ENCODE measurements at places on chromosomes 13 and 19. TPM values are rescaled to one million over a fixed set of nuclear protein-coding genes. Genes with fewer than 3 reads are reported as not detected.
A peak's percentile ranks its signal among the peaks of the same experiment; 100 is the strongest.

GRCh38 chr13:80677227-80677626 lies 336.3 kb upstream of the SPRY2 start:
- no peak overlapping the region for H3K27ac ChIP-seq
- H3K4me3 ChIP-seq: no peak overlapping the region
- H3K4me1 ChIP-seq: no peaks in the 10 kb centered on the region
- no peaks in the 10 kb centered on the region for H3K27me3 ChIP-seq
- no peaks in the 10 kb centered on the region for H3K36me3 ChIP-seq
- no peak for DNase-seq

- H3K36me3 ChIP-seq: no peaks in the 10 kb centered on the region
- H3K4me3 ChIP-seq: no peak overlapping the region
- no peaks in the 10 kb centered on the region for H3K27me3 ChIP-seq
Observed at GRCh38 chr19:16175954-16176353, 2.6 kb upstream of the CIB3 start.

- DNase-seq: peak; percentile 52
- no peaks in the 10 kb centered on the region for H3K4me1 ChIP-seq
- H3K27me3 ChIP-seq: no peaks in the 10 kb centered on the region
Observed at GRCh38 chr19:53432088-53432661, 391 bp downstream of the ZNF761 start.

- no peaks in the 10 kb centered on the region for H3K27me3 ChIP-seq
- H3K4me1 ChIP-seq: no peaks in the 10 kb centered on the region
- H3K36me3 ChIP-seq: peaks cover 11% of the 10 kb centered on the region
- no peak overlapping the region for H3K4me3 ChIP-seq
- no peak overlapping the region for H3K27ac ChIP-seq
- DNase-seq: no peak
Observed at GRCh38 chr19:45515081-45515624, 7.9 kb downstream of the VASP start.

- H3K27me3 ChIP-seq: no peaks in the 10 kb centered on the region
- DNase-seq: no peak
- no peak overlapping the region for H3K27ac ChIP-seq
- H3K36me3 ChIP-seq: no peaks in the 10 kb centered on the region
Observed at GRCh38 chr13:104289400-104289799, 1223.2 kb upstream of the SLC10A2 start.

DNA sequence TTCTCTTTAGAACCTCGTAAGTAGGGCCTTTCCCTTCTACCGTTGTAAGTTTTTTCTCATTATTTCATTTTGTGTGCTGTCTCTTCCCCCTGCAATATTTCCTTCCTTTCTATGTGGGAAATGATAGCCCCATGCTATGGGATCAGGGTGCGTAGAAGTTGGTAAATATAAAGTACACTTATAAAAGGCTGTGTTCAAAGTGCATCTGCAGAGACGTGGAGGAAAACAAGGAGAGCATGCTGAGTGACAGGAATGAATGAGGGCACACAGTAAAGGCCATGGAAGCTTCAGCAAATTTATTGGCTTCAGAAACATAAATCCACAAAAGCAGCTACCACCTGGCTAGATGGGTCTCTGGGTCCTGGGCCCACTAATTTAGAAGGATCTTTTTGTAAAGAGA lies 21.6 kb upstream of the SPRY2 start:
- no peaks in the 10 kb centered on the region for H3K27me3 ChIP-seq
- H3K36me3 ChIP-seq: no peaks in the 10 kb centered on the region
- H3K27ac ChIP-seq: no peak overlapping the region
- no peak for DNase-seq
- H3K4me1 ChIP-seq: peaks cover 5% of the 10 kb centered on the region
- no peak overlapping the region for H3K4me3 ChIP-seq

- no peak overlapping the region for H3K27ac ChIP-seq
- H3K4me1 ChIP-seq: peaks cover 16% of the 10 kb centered on the region
- no peaks in the 10 kb centered on the region for H3K27me3 ChIP-seq
- peak; percentile 63 for DNase-seq
- no peak overlapping the region for H3K4me3 ChIP-seq
Observed at GRCh38 chr13:93620181-93620765, 393.7 kb downstream of the GPC6 start.

- no peak overlapping the region for H3K4me3 ChIP-seq
- H3K36me3 ChIP-seq: no peaks in the 10 kb centered on the region
- H3K27ac ChIP-seq: no peak overlapping the region
Observed at GRCh38 chr13:64278493-64278892, 2862.8 kb upstream of the PCDH20 start.

- no peak overlapping the region for H3K27ac ChIP-seq
- H3K4me1 ChIP-seq: peaks cover 2% of the 10 kb centered on the region
- no peaks in the 10 kb centered on the region for H3K27me3 ChIP-seq
- no peaks in the 10 kb centered on the region for H3K36me3 ChIP-seq
Observed at GRCh38 chr19:18269070-18269723, 5.1 kb downstream of the IQCN start.

- no peak for DNase-seq
- H3K27me3 ChIP-seq: no peaks in the 10 kb centered on the region
- H3K27ac ChIP-seq: no peak overlapping the region
- H3K36me3 ChIP-seq: no peaks in the 10 kb centered on the region
- H3K4me3 ChIP-seq: no peak overlapping the region
- H3K4me1 ChIP-seq: no peaks in the 10 kb centered on the region
Observed at GRCh38 chr13:108407495-108407894, 138.0 kb downstream of the TNFSF13B start.

GRCh38 chr13:21328201-21328600 lies 130.9 kb downstream of the ZDHHC20 start:
- peaks cover 10% of the 10 kb centered on the region for H3K4me1 ChIP-seq
- no peak overlapping the region for H3K4me3 ChIP-seq
- no peak for DNase-seq
- H3K36me3 ChIP-seq: no peaks in the 10 kb centered on the region
- H3K27me3 ChIP-seq: no peaks in the 10 kb centered on the region

DNA sequence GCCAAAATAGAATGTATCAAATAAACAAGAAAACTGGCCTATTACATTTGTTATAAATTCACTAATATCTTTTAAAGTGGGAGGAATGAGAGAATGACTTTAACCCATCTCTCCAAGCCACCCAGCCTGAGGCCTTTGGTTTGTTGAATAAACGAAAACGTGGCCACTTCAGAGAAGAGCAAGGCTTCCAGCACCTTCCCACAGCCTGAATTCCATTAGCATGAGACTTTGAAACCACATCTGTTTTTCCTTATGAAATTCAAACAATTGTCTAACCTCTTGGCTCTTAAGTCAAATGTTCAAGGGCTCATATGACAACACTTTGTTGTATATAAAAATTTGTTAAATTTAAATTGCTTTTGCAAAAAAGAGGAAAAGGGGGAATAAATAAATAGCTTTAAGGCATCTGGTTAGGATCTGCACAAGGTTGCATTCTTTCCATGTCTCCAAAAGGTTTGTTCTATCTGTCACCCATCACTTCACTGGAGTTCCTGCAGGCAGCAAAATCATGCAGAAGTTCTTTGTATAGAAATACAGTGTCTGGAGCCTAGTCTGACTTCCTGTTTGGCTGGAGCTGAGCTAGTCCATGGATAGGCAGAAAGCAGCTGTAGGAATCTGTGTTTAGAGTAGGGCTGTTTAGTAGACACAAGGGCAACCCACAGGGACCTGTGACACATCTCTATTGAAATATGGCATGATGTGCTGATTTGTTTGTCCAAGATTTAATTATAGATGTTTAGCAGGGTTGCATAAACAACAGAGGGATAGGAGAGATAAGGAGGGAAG lies 502.3 kb downstream of the KCTD12 start:
- H3K27ac ChIP-seq: peak overlapping the region; percentile 50
- H3K4me3 ChIP-seq: no peak overlapping the region
- H3K27me3 ChIP-seq: peaks cover 56% of the 10 kb centered on the region
- DNase-seq: peak; percentile 87
- peaks cover 16% of the 10 kb centered on the region for H3K4me1 ChIP-seq
- H3K36me3 ChIP-seq: no peaks in the 10 kb centered on the region

DNA sequence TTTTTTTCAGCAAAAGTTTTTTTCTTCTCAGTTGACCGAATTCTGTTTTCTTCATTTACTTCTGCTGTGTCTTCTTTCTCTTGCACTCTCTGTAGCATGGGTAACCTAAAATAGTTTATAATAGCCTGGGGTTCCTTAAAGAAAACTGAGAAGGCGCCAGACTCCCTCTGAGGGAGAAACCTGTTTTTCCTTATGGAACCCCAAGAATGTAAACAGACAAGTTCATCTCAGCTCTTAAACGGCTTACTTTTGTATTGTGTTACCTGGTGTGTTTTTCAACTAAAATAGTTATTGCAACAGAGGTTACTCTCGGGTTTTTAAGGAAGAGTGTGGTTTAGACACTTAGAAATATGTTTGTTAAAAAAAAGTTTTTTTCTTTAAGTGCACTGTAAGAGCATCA lies 23.8 kb upstream of the TM9SF2 start:
- no peaks in the 10 kb centered on the region for H3K27me3 ChIP-seq
- H3K27ac ChIP-seq: no peak overlapping the region
- no peak overlapping the region for H3K4me3 ChIP-seq
- no peaks in the 10 kb centered on the region for H3K36me3 ChIP-seq

GRCh38 chr19:6381030-6381750 lies 5.5 kb upstream of the PSPN start:
- no peaks in the 10 kb centered on the region for H3K27me3 ChIP-seq
- DNase-seq: no peak
- no peak overlapping the region for H3K27ac ChIP-seq
- peaks cover 5% of the 10 kb centered on the region for H3K4me1 ChIP-seq
- no peak overlapping the region for H3K4me3 ChIP-seq

DNA sequence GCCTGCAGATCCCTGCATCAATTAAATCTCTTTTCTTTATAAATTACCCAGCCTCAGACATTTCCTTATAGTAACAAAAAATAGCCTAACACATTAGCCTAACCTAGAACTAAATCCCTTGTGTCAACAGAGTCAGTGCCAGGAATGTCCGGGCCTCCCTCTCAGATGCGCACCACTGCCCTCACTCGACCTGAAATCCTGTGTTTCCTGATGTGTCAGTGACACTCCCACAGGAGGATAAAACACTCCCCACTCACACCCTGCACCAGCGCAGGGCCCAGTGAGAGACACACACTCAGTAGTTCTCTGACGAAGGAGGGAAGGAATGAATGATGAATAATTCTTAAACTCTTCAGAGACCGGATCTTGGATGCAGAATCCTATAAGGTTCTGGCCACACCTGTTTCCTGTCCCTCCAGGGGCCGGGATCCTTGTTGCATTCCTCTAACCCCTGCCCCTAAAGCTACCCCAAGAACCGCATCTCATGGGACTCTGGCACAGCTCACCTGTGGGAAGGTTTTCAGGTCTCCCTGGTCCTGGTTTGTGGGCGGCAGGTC lies 3.1 kb downstream of the CEACAM3 start:
- no peaks in the 10 kb centered on the region for H3K36me3 ChIP-seq
- no peaks in the 10 kb centered on the region for H3K4me1 ChIP-seq
- DNase-seq: no peak
- peaks cover 9% of the 10 kb centered on the region for H3K27me3 ChIP-seq
- no peak overlapping the region for H3K4me3 ChIP-seq

DNA sequence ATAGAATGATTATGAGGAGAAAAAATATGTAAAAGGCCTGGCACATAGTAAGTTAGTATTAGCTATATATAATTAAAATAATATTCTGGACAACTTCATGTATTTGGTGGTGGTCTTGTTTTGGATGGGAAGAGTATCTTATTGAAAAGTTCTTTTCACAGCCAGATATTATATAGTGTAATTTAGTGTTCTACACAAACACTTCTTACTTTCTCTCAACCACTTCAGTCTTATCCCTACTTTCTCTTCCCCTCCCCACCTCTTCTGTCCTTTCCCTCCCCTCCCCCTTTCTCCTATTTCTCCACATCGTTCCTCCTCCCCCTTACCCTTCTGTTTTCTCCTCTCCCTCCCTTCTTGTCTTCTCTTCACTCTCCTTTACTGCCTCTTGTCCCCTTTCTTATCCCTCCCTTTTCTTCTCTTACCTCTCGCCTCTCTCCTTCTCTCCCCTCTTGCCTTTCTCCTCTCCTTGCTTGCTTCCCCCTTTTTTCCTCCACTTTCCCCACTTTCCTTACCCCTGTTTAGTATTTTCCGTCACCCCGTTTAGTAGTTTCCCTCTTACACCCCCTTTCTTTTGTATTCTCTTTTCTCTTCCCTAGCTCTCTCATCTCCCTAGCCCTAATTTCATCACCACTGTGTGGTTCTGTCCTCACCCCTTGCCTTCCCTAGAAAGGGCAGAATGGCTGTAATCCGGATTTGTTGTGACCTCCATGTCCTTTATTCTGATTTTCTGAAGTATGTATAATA lies 107.2 kb upstream of the MLNR start:
- H3K4me1 ChIP-seq: peaks cover 36% of the 10 kb centered on the region
- peaks cover 29% of the 10 kb centered on the region for H3K36me3 ChIP-seq

DNA sequence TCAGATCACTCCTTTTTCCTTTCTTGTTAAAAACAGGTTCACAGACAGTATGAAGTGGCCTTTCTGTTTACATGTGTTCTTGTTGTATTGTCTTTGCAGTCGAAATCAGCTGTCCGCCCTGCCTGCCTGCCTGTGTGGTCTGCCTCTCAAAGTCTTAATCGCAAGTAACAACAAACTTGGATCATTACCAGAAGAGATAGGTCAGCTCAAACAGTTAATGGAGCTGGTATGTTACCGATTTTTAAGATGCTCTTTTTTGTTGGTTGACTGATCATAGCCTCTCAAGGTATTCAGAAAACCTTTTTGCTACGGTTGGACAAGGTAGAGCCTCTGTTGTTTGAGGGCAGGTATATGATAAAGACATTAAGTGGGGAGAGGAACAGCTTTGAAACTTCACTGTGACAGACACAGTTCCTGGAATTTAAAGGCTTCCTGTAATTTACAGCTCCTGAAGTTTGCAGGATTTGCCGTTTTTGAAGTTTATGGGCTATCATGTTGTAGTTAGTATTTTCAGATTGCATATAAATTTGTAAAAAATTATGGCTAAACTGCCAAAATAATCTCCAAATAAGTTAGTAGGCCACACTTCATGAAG lies 116.1 kb downstream of the LRCH1 start:
- H3K27ac ChIP-seq: no peak overlapping the region
- no peaks in the 10 kb centered on the region for H3K4me1 ChIP-seq
- H3K4me3 ChIP-seq: no peak overlapping the region
- no peaks in the 10 kb centered on the region for H3K27me3 ChIP-seq

GRCh38 chr19:17076543-17076991 lies 990 bp downstream of the MYO9B start:
- peak; percentile 44 for DNase-seq
- peak overlapping the region; percentile 91 for H3K4me3 ChIP-seq
- H3K4me1 ChIP-seq: peaks cover 30% of the 10 kb centered on the region
- no peaks in the 10 kb centered on the region for H3K36me3 ChIP-seq

DNA sequence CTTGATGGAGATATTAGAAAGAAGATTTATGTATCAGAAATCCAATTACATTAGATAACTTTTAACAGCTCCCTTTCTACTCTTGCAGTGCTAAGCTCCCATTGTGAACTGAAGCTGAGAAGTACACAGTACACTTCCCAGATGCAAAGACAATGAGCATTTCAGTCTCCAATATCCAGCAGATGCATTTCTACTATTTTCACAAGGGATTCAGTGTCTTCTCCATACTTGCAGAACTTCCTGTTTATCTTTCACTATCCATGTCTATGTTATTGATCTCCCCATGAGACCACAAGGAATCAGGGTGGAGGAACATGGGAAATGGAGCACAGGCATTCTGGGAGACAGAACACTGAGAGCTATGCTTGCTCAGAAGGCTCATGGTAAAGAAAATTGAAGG lies 207.5 kb downstream of the ENOX1 start:
- no peaks in the 10 kb centered on the region for H3K36me3 ChIP-seq
- no peaks in the 10 kb centered on the region for H3K27me3 ChIP-seq
- no peak overlapping the region for H3K4me3 ChIP-seq
- no peak for DNase-seq

RCBTB1 gene
- polyA plus RNA-seq: 9.4 TPM

DACH1 gene
- not detected for polyA plus RNA-seq

KL gene
- 0.04 TPM for polyA plus RNA-seq

MEDAG gene
- polyA plus RNA-seq: 86.0 TPM

ADM5 gene
- 0.10 TPM for polyA plus RNA-seq

NOSIP gene
- polyA plus RNA-seq: 84.3 TPM

AXL gene
- polyA plus RNA-seq: 340 TPM

ZNF112 gene
- polyA plus RNA-seq: 5.6 TPM

CALR3 gene
- not detected for polyA plus RNA-seq

RFPL4AL1 gene
- not detected for polyA plus RNA-seq

ATCAY gene
- polyA plus RNA-seq: not detected

CCDC9 gene
- 4.1 TPM for polyA plus RNA-seq
